Calu3 (cell line): ENCODE measurements at places on chromosomes 7 and 10.

DNA sequence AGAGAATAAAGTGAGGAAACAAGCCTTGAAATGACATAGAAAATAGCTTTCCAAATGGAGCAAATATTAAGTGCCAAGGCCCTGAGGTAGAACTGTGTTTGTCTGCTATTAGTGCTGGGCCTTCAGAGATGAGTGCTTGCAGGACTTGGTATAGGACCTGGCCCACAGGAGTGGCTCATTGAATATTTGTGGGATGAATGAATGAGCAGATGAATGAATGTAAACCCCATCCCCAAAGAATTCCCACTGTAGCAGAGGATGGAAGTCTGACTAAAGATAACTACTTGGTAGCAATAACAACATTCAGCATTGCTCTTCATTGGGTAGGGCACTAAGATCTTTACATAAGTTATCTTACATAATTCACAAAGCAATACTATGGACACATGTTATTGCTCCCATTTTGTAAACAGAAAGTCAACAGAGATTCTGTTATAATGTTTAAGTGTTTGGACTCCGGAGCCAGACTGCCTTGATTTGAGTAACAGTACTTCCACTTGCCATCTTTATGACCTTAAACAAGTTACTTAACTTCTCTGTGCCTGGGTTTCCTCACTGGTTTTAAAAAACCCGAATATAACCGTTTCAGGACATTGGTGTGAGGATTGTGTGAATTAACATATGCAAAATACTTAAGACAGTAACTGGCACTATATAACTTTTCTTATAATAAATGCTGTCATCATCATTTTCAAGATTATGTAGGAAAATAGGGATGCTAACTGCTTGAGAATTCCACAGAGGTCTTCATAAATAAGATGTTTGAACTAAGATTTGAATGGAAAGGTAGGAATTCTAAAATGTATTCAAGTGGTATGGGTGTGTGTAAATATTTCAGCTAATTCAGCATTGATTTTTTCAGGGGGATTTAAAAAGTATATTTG lies 141.9 kb downstream of the PRKG1 start:
- DNase-seq, result no peak
- H3K27ac ChIP-seq, result no peak overlapping the region
- H3K27me3 ChIP-seq, result no peaks in the 10 kb centered on the region
- no peaks in the 10 kb centered on the region for H3K36me3 ChIP-seq

DNA sequence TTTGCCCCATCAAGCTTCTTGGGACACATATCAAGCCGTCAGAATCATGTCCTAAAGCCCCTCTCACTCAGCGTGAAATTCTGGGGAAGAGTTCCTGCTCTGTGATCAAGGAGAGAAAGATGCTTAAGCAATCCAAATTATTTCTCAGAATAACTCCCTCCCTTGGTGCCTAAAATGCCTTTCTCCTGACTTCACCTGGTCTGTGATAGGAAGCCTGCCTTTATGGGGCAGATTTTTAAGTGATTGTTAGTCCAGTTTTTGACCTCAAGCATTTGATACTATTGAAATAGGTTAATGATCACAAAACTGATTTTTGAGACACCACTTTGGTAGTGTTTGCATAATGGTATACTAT lies 76.4 kb upstream of the MAGI2 start:
- no peak overlapping the region for H3K4me3 ChIP-seq
- H3K27ac ChIP-seq, result peak overlapping the region; percentile 39
- no peaks in the 10 kb centered on the region for H3K36me3 ChIP-seq
- no peak for DNase-seq

DNA sequence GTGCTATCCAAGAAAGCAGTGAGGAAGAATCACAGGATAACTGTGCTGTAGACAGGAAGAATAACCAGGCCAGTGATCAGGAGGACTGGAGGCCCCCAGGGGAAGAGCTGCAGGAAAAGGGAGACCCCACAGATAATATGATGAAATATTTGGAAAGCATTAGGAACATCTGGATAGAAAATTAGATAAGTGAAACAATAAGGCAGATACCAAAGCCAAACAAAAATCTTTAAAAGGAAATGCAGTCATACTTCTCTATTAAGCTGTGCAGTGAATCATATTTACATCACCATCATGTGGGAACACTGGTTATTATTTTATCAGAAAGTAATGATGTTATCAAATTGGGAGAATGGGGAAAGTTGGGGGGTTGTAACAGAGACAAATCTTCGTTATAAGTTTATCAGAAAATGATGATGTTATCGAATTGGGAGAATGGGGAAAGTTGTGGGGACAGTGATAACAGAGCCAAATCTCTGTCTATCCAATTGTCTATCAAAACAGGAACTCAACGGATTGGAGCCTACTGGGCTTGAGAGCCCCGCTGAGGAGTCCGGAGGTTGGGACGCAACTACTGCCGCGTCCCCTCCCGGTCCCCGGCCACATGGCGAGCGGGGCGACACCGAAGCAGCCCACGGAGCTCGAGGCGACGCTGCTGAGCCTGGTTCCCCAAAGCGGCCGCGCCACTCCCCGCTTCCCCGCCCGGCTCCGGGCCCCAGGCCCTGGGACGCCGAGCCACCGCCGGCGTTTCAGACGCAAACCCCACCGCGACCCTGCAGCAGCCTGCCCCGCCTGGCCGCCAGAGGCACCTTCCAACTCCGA lies 14.0 kb upstream of the RALA start:
- peak overlapping the region; percentile 51 for H3K27ac ChIP-seq
- DNase-seq, result peak; percentile 64
- H3K36me3 ChIP-seq, result no peaks in the 10 kb centered on the region
- peak overlapping the region; percentile 23 for H3K4me3 ChIP-seq

DNA sequence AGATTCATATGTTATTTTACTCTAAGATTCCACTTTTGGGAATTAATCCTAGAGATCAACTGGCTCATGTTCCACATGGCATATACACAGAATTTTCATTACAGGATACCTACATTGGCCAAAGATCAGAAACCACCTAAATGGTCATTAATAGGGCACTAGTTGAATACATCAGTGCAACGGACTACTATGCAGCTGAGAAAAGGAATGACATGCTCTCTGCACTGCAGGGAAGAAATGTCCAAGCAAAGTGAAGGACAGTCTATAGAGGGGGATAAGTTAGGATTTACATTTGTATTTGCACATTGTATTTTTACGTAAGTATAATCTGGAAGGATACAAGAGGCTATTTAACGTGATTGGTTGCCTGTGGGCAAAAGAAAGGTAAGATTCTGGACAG lies 67.7 kb upstream of the PRLHR start:
- no peak overlapping the region for H3K27ac ChIP-seq
- no peaks in the 10 kb centered on the region for H3K4me1 ChIP-seq
- no peak overlapping the region for H3K4me3 ChIP-seq
- H3K36me3 ChIP-seq, result no peaks in the 10 kb centered on the region
- H3K27me3 ChIP-seq, result peaks cover 58% of the 10 kb centered on the region

GRCh38 chr7:55156919-55157763 lies 138.3 kb downstream of the EGFR start:
- peaks cover 50% of the 10 kb centered on the region for H3K36me3 ChIP-seq
- H3K4me3 ChIP-seq, result no peak overlapping the region
- no peak for DNase-seq
- H3K4me1 ChIP-seq, result no peaks in the 10 kb centered on the region
- H3K27ac ChIP-seq, result no peak overlapping the region

- no peak overlapping the region for H3K27ac ChIP-seq
- H3K36me3 ChIP-seq, result peaks cover 7% of the 10 kb centered on the region
- H3K4me3 ChIP-seq, result no peak overlapping the region
These were observed 39.9 kb downstream of the INPP5A start for GRCh38 chr10:132577350-132578003.

- DNase-seq, result no peak
- H3K36me3 ChIP-seq, result no peaks in the 10 kb centered on the region
- H3K27me3 ChIP-seq, result no peaks in the 10 kb centered on the region
- no peak overlapping the region for H3K4me3 ChIP-seq
- peak overlapping the region; percentile 97 for H3K27ac ChIP-seq
These were observed 310.1 kb downstream of the MDFIC start for GRCh38 chr7:115232041-115232440.

DNA sequence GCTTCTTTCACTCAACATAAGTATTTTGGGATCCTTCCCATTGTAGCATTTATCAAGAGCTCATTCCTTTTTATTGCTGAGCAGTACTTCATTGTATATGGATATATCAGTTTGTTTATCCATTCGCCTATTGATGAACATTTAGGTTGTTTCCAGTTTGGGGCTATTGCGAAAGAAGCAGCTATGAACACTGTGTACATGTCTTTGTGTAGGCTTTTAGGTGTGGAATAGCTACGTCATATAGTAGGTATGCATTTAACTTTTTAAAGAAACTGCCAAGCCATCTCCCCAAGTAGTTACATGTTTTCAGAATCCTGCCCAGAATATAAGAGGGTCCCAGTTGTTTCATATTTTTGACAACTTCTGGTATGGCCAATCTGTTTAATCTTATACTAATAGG lies 468.1 kb downstream of the IPMK start:
- peaks cover 38% of the 10 kb centered on the region for H3K4me1 ChIP-seq
- no peaks in the 10 kb centered on the region for H3K36me3 ChIP-seq
- no peak overlapping the region for H3K4me3 ChIP-seq
- no peaks in the 10 kb centered on the region for H3K27me3 ChIP-seq

DNA sequence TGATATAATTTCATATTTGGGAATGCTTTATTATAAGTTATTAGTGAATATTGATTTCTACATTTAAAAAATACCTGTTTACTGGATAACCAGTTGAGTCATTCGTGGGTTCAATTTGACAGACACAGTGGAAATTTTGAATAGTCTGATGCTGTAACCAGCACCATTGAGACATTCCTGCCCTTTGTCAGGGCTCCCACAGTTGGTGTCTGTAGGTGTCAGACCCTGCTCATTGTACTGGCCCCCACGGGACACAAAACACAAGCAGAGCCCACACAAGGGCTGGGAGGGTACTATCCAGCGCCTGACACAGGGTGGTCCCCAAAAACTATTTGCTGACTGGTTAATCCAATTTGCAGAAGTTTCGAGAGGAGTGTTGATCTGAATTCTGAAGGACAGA lies 35.9 kb downstream of the EEPD1 start:
- no peaks in the 10 kb centered on the region for H3K27me3 ChIP-seq
- H3K4me3 ChIP-seq, result no peak overlapping the region
- no peak for DNase-seq
- H3K4me1 ChIP-seq, result peaks cover 46% of the 10 kb centered on the region

- no peak overlapping the region for H3K4me3 ChIP-seq
- H3K4me1 ChIP-seq, result no peaks in the 10 kb centered on the region
- no peaks in the 10 kb centered on the region for H3K36me3 ChIP-seq
- H3K27me3 ChIP-seq, result peaks cover 13% of the 10 kb centered on the region
- no peak overlapping the region for H3K27ac ChIP-seq
- DNase-seq, result no peak
These were observed 162.6 kb downstream of the RAB11FIP2 start for GRCh38 chr10:117884093-117884492.

- no peaks in the 10 kb centered on the region for H3K27me3 ChIP-seq
- H3K36me3 ChIP-seq, result peaks cover 5% of the 10 kb centered on the region
- DNase-seq, result peak; percentile 55
- H3K27ac ChIP-seq, result no peak overlapping the region
These were observed 11.9 kb upstream of the OPALIN start for GRCh38 chr10:96370584-96371157.

GRCh38 chr10:47058961-47059391 lies 147.7 kb downstream of the PTPN20 start:
- no peak for DNase-seq
- H3K27me3 ChIP-seq, result peaks cover 69% of the 10 kb centered on the region
- no peak overlapping the region for H3K27ac ChIP-seq
- no peaks in the 10 kb centered on the region for H3K4me1 ChIP-seq
- no peaks in the 10 kb centered on the region for H3K36me3 ChIP-seq

- no peaks in the 10 kb centered on the region for H3K27me3 ChIP-seq
- H3K36me3 ChIP-seq, result peaks cover 43% of the 10 kb centered on the region
- H3K4me3 ChIP-seq, result no peak overlapping the region
These were observed 23.5 kb downstream of the WNT16 start for GRCh38 chr7:121352323-121352722.

DNA sequence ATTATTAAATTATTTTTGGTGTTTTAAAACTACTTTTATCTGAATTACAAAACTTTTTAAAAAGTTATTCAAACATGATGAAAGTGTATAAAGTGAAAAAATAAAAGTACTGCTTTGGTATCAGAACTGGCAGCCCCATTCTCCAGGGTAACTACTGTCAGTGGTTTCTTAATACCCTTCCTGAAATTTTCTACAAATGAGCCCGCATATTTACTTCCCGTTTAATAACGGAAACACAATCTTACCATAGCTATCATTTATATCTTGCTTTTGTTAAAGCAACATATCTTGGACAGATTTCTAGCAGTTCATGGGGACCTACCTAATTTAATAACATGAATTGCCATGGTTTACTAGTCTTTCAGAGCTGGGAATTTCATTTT lies 249.9 kb downstream of the RNLS start:
- H3K4me1 ChIP-seq, result no peaks in the 10 kb centered on the region
- no peak for DNase-seq
- no peak overlapping the region for H3K27ac ChIP-seq
- H3K4me3 ChIP-seq, result no peak overlapping the region

DNA sequence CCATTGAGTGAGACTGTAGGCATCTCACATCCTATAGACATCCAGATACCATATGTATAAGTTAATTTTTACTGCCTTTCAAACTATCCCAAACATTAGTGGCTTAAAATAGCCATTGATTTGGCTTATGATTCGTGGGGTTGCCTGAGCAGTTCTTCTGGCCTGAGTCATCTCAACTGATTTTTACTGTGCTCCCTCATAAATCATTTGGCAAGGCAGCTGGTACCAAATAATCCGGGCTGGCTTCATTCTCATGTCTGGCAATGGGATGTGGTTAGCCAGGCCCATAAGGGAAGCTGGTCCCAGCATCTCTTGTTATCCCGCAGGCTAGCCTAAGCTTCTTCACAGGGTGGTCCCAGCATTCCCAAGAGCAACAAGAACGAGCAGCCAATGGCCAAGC lies 6.7 kb upstream of the LRGUK start:
- no peaks in the 10 kb centered on the region for H3K36me3 ChIP-seq
- H3K4me3 ChIP-seq, result no peak overlapping the region
- no peaks in the 10 kb centered on the region for H3K4me1 ChIP-seq
- H3K27ac ChIP-seq, result no peak overlapping the region
- peaks cover 45% of the 10 kb centered on the region for H3K27me3 ChIP-seq
